GM23248 (cell line): ENCODE measurements at places on chromosomes 5 and 9. TPM values are rescaled to one million over a fixed set of nuclear protein-coding genes. Genes with fewer than 3 reads are reported as not detected.

DNA sequence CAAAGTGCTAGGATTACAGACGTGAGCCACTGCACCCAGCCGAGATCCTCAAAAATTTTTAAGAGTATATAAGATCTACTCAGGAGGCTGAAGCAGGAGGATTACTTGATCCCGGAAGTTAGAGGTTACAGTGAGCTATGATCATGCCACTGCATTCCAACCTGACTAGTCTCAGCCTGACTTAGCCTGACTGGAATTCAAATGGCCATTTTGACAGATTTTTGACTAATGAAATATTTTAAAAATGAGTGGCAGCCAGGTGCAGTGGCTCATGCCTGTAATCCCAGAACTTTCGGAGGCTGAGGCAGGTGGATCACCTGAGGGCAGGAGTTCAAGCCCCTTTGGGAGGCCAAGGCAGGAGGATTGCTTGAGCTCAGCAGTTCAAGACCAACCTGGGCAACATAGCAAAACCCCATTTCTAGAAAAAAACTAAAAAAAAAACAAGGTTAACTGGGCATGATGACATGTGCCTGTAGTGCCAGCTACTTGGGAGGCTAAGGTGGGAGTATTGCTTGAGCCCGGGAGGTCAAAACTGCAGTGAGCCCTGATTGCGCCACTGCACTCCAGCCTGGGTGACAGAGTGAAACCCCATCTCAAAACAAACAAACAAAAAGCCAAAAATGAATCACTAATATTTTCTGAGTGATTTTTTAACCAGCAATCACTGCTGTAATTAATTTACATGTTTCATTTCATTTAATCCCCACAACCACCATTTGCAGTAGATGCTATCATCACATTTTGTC, 16.6 kb downstream of the ATOX1 start:
- peak; percentile 86 for DNase-seq

DNA sequence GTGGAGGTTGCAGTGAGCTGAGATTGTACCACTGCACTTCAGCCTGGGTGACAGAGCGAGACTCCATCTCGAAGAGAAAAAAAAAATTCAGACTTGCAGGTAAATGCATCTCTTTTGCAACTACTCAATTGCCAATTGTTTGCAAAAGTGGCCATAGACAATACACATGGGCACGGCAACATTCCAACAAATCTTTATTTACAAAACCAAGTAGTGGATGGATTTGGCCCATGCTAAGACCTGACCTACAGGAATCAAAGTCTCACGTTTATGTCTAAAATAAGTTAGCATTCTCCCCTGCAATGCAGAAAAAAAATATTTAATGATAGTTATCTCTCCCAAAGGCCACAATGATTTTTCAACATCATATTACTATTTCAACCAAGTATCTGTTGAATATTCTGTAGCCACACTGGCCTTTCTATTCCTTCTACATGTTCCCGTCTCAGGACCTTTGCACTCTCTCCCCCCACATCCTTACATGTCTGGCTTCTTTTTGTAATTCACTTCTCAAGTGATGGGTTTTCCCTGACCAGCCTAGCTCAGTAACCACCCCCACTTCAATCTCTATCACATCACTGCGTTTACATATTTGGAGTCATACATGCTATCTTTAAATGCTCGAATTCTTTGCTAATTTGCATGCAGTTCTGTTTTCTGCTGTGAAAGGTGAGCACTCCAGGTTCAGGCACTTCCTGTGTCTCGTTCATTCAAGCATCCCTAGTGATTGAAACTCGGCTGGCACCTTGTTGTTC, 54.2 kb downstream of the FNBP1 start:
- no peak for DNase-seq

DNA sequence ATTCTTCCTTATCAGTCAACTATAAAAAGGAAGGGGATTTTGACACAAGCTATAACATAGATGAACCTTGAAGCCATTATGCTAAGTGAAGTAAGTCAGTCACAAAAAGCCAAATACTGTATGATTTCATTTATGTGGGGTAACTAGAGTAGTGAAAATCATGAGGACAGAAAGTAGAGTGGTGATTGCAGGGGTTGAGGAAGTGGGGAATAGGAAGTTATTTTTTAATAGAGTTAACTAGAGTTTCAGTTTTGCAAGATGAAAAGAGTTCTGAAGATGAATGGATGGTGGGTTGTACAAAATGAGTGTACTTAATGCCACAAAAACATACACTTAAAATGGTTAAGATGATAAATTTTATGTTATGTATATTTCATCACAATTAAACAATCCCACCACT, 65.4 kb upstream of the FAM174A start:
- DNase-seq, result no peak

- DNase-seq, result no peak
These were observed 1.1 kb downstream of the LCN1 start for GRCh38 chr9:135522137-135522877.

GRCh38 chr5:129902816-129903215, 1.4 kb upstream of the CHSY3 start:
- no peak for DNase-seq

DNA sequence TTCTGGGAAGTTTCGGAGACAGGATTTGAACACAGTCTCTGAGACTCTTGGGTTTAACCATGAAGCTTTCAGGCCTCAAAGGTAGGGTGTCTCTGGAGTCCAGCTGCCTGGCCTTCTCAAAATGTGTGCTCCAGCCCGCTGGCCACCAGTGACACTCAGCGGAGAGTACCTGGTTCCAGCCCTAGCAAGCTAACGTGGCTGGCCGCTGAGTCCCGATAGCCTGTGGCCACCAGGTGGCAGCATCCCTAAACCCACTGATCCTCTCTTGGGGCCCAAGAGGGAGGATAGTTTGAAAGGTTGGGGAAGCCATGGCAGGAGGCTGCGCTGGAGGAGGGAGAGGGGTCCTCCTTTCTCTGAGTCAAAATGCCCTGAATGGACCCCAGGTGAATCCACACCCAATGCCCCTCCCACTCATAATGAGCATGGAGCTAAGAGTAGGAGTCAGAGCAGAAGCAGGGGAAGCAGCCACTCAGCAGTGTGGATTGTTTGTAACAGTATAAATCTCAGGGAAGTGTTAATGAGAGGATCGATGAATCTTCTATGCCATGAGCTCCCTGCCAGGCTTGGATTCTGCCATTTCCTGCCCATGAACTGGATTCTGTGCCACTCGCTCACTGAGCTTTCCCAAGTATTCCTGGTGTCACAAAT, 5.4 kb upstream of the TIFAB start:
- DNase-seq, result peak; percentile 74

DNA sequence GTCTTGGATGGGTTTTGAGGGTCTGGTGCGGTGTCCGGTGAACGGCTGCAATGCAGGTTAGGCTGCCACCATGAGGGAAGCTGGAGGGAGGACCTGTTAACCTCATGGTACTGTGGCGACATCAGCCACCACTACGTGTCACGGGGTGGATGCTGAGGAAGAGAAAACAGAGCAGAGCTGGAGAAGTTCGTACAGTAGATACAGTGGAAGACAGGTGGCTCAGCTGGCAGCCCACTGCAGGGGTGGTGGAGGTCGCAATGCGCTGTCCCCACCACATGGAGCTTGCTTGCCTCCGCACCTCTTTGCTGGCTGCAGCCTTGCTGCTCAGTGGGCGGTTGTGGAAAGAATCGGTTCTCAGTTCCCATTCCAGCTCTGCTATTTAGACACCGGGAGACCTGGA, 2.8 kb downstream of the DCANP1 start:
- no peak for DNase-seq

- no peak for DNase-seq
These were observed 337.6 kb downstream of the FGF10 start for GRCh38 chr5:44051591-44051990.

GRCh38 chr5:154753792-154754191, 1.4 kb upstream of the LARP1 start:
- DNase-seq, result peak; percentile 98

- DNase-seq, result no peak
These were observed 47.0 kb upstream of the HRH2 start for GRCh38 chr5:175610898-175611297.

DNA sequence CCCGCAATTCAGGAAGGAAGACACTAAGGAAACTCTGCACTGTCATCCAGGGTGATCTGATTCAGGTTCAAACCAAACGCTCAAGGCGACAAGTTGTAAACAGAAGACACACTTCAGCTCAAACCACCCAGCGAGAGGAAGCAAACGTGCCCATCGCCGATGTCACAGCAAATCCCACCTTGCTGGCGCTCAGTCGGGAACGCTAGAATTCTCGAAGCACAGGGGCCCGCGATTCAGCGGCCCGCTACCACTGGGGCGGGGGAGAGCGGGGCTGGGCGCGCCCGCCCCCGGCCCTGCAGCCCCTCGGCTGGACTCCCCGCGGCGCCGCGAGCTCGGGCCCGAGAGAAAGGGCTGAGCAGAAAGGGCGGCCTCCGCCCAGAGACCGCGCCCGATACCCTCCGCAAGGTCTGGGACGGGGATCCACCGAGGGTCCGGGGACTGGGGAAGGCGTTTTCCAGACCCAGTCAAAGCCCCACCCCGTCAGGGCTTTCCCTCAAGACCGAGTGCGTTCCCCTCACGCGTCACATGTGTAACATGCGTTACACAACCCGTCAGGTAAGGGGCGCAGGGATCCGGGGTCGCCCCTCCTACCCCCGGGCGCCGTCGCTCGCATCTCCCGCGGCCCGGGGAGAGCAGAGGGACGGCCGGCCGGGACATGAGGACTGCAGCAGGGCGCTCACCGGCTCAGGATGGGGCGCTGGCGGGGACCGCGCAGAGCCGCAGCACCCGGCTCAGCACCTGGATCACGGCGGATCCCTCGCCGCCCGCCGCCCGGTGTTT, 469 bp downstream of the AGTPBP1 start:
- DNase-seq, result peak; percentile 54

The EIF4EBP3 gene
- 0.54 and 2.3 TPM in 2 replicates for total RNA-seq

The SLC22A4 gene
- 26.0 and 26.3 TPM in 2 replicates for total RNA-seq

The C9orf50 gene
- total RNA-seq, result 0.32 TPM in 1 of 2 replicates, not detected in the other

The C1QTNF3 gene
- 0.11 and 0.38 TPM in 2 replicates for total RNA-seq
